ENCODE measurements at places on chromosomes 16 and 17.

GRCh38 chr17:9865586-9865985 is 39.5 kb downstream of the RCVRN start:
- no peak for DNase-seq

- DNase-seq, result peak; percentile 10
Observed at GRCh38 chr17:33209671-33210070, 83.4 kb downstream of the ASIC2 start.

DNA sequence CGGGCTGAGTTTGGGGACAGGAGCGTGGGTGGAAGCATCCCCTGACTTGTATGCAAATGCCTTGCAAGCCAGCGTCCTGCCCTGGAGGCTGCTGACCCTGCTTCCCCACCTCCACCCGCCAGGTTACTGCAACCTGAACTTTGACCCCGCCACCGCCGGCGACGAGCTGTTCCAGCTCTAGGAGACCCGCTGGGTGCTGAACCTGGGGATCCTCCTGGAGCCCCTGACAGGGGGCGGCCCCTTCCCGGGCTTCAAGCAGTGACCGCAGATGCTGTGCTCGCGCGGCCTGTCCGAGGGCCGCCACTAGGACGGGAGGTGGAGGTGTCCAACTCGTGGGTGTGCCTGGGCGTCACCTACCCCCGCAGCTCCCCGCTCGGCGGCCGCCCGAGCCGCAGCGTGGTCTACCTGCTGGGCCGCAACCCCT is 10.7 kb upstream of the SLC16A5 start:
- no peak for DNase-seq

DNA sequence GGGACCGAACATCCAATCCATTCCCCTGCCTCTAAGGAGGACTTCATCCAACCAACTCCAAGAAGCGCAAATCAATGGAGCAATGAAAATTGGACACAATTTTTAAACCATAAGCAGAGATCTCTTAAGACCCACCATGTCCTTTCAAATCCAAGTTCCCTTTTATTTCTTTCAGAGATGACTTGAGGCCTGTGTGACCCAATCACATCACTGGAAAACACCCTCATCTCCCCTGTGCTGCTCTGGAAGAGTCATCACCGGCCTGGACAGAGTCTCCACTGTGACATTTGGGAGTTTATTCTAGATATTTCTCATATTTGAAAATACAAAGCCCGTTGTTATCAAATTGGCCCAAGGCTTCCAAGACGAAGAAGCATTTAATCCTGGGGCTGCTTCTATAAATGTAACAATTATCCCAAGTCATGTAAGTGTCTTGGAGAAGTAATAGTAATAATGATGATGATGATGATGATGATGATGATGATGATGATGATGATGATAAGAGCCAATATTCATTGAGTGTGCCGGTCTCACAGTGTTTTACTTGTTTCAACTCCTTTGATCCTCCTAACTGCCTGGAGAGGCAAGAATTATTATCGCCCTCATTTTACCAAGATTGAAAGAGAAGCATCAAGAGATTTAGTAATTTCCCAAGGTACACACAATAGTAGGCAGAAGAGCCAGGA is 72.1 kb downstream of the COPRS start:
- DNase-seq, result no peak

GRCh38 chr17:36779550-36779949 is 157.7 kb upstream of the LHX1 start:
- no peak for DNase-seq

DNA sequence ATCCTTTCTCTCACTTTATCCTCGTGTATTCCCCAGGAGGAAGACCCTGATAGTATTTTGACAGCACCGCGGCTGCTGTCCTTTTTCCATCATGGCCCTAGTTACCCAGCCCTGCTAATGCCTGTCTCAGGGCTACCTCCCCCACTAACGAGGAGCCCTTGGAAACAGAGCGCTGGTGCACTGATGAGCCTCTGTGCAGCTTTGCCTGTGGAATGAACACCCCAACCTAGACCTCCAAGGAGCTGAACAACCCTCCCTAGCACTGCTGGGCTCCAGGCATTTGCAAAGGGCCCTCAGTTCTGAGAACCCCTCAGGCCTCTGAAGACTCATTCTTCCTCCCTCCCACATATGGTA is 23.3 kb upstream of the CCL1 start:
- DNase-seq, result no peak

- DNase-seq, result no peak
Observed at GRCh38 chr17:43671031-43671692, 9.4 kb upstream of the MEOX1 start.

GRCh38 chr16:88924834-88925539 is 52.0 kb downstream of the CBFA2T3 start:
- DNase-seq, result peak; percentile 67

- peak; percentile 88 for DNase-seq
Observed at GRCh38 chr17:45307290-45308015, 9.4 kb downstream of the MAP3K14 start.

DNA sequence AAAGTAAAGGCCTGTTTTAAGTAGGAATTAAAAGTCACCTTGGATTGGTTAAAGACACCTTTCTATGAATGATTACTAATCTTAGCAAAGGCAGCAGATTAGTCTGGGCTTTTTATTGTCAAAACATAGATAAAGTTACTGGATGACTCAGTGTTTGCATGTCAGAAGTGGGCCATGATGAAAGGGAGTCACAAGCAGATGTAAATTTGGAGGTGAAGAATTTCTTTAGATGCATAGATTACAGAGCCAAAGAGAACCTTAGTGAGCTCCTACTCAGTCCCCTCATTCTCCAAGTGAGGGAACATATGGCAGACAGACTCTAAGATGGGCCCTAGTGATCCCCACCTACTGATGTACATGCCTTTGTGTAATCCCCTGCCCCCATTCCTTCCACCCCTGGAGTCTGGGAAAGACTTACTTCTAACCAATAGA is 124.5 kb downstream of the HS3ST3A1 start:
- DNase-seq, result no peak

- DNase-seq, result peak; percentile 30
Observed at GRCh38 chr17:82246365-82247181, 17.7 kb downstream of the SLC16A3 start.

DNA sequence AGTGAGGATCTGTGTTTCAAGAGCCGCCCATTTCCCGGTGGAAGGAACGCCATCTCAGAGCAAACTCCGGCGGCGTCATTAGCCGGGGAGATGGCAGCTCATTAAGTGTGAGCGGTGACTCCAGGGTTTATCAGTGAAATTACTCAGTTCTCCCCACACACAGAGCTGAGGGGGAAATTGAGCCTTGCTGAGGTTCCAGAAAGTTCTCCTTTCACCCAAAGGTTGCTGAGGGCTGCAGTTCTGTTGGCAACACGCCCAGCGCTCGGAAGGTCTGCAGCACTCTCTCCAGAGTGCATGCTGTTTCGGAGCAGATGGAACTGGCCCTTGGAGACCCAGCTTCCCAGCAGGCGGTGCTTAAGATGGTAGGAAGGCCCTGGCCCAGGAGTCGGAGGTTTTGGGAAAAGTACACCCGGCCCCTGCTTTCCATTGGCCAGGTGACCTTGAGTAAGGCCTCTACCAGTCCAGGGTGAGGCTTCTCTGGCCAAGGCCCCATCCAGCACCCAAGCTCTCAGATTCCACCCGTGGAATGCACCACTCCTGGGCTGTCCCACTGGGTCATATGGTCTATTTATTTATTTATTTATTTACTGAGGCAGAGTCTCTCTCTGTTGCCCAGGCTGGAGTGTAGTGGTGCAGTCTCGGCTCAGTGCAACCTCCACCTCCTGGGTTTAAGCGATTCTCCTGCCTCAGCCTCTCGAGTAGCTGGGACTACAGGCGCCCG is 167.7 kb upstream of the CIBAR2 start:
- DNase-seq, result no peak

DNA sequence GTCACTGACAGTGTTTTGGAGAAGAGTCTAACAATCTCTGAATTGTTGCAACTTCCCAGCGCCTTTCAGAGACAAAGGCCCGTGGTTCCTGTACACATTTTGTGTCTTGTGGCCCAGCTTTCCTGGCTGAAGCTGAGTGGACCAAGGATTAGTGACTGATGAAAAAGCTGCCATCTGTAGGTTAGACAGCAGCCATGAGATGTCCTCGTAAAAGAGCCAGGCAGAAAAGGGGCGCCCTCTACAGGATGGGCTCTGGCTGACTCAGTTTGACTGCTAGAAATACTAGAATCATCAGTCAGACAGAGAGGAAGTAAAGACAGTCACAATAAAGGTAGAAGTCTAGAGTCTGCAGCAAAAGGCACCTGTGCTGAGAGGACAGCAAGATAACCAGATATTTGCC is 26.5 kb upstream of the NF1 start:
- peak; percentile 52 for DNase-seq

GRCh38 chr16:87830673-87831420 is 38.5 kb downstream of the SLC7A5 start:
- no peak for DNase-seq

DNA sequence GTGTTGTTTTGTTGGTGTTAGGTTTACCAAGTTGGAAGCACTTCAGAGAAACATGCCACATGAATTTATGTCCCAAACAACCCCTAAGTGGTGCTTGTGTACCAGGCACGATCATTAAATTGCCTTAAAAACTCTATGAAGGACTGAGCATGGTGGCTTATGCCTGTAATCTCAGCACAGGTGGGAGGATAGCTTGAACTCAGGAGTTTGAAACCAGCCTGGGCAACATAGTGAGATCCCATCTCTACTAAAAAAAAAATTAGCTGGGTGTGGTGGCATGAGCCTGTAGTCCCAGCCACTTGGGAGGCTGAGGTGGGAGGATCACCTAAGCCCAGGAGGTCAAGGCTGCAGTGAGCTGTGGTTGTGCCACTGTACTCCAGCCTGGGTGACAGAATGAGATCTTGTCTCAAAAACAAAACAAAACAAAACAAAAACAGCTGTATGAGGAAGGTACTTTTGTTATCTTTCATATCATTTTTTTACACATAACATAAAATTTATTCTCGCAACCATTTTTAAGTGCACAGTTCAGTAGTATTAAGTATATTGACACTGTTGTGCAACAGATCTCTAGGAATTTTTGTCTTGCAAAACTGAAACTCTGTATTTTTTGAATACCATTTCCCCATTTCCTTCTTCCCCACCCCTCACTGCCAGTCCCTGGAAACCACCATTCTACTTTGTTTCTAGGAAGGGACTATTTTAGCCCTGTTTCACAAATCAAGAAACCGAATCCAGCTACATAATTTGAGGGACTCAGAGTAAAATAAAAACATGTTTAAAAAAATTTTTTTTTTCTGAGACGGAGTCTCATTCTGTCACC is 14.3 kb upstream of the RBBP6 start:
- no peak for DNase-seq

DNA sequence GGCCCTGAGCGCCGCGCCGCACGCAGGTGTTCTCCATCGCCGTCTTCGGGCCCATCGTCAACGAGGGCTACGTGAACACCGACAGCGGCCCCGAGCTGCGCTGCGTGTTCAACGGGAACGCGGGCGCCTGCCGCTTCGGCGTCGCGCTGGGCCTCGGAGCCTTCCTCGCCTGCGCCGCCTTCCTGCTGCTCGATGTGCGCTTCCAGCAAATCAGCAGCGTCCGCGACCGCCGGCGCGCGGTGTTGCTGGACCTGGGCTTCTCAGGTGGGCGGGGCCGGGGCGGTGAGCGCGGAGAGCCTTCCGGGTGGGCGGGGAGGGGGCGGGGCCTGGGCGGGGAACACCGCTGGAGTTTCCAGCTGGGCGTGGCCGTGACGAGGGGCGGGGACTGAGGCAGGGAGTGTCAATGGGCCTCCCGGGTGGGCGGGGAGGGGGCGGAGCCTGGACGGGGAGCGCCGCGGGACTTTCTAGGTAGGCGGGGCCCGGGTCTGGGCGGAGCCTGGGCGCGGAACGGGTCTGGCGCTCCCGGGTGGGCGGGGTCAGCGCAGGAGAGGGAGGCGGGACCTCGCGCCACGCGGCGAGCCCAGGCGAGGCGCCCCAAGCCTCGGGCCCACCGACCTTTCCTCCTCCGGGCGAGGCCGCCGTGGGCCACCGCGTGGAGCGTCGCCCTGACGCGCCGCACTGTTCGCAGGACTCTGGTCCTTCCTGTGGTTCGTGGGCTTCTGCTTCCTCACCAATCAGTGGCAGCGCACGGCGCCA is 2.4 kb downstream of the SYNGR3 start:
- DNase-seq, result peak; percentile 88

- no peak for DNase-seq
Observed at GRCh38 chr16:64180136-64180900, 941.5 kb downstream of the CDH11 start.

- DNase-seq, result no peak
Observed at GRCh38 chr17:80421381-80422090, 6.6 kb downstream of the ENDOV start.

DNA sequence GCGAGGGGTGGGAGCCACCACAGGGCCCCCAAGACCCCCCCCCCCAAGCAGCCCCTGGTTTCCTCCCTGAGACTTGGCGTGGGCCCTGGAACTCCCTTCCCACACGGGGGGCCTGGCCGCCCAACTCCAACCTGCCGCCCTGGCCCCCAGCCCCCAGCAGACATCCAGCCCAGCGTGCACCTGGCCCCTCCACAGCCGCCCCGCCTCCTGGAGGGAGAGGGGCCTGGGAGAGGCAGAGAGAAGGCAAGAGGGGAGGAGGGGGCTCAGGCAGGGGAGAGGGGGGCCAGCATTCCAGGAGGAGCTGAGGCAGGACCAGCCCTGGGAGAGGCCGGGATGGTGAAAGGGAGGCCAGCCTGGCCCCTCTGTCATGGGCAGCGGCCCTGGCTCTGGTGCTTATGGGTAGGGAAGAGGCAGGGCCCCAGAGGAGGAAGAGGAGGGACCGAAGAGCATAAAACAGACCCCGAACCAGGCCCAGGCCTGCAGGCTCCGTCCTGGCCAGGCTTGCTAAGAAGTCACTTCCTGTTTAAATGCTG is 16.7 kb downstream of the IL34 start:
- DNase-seq, result no peak

DNA sequence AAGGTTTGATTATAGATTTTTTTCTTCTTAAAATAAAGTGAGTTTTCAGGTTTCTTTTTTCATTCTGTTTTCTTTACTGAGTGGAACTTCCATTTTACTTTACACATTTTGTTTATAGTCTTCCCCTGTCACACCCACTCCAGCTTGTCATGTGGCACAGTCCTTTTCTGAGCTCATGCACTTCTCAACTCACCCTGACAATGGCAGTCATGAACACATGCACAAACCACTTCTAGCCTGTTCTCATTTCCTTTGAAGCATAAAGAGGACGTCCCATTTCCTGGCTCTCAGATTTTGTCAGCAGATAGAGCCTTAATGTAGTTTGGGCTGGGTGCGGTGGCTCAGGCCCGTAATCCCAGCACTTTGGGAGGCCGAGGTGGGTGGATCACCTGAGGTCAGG is 168.0 kb downstream of the AHSP start:
- DNase-seq, result no peak

GRCh38 chr16:75078886-75079285 is 37.7 kb downstream of the LDHD start:
- DNase-seq, result no peak

GRCh38 chr17:48058393-48059124 is 10.4 kb downstream of the NFE2L1 start:
- no peak for DNase-seq

DNA sequence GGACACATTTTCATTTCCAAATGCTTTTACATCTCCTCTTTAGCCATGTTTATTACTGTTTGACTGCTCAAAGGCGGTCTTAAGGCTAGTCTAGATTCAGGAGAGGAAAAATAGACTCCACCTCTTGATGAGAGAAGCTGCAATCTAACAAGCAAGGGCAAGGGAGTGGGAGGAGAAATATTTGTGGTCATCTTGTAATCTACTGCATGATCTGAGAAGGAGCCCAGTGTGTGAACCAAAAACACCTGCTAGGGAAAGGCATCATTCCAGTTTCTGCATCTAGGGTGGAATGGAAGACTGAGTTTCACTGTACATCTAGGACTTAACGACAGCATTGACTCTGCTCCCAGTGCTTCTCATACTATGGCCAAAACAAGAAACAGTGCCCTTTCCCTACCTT is 232.2 kb upstream of the HS3ST3A1 start:
- no peak for DNase-seq

Measured in endothelial cell of umbilical vein (primary cell).